ENCODE measurements at places on chromosomes 5 and 9. TPM values are rescaled to one million over a fixed set of nuclear protein-coding genes. Genes with fewer than 3 reads are reported as not detected.

The OR1Q1 gene
- total RNA-seq = not detected

The DAB2IP gene
- 48.3 TPM for total RNA-seq

The FCN2 gene
- not detected for total RNA-seq

DNA sequence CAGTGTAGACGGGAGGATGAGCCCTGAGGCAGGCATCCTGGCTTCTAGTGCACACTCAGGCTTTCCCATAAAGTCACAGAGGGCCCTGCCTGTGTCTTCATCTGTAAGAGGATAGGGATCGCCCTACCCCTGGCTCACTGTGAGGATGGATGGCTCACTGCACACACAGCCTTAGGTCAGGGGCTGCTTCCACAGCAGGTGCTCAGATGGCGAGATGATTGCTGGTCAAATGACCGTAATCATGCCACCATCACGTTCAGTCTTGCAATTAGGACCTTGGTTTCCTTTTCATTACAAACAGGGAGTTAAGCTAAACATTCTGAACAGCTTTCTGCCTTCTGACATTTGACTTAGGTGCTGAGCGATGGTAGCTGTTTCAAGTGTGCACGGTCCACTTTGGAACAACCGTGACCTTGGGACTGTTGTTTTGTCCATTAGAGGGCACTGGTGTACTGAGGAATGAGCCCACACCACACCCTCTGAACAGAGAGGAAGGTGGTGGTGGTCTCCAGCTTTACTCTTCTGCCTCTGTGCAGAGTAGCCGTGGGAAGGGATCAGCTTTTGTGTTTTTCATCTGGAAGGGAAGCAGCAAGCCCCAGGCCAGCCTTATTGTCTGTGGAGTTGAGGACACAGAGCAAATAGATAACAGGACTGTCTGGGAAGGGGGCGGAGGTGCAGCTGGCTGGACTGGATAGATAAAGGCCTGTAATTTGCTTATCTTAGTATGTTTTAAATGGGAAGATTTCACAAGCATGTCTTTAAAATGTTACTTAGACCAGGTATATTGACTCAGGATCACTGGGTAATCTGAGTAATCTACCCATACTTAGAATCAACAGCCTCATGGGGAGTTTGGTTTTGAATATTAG lies 183.1 kb downstream of the TRIO start:
- H3K4me1 ChIP-seq = peaks cover 4% of the 10 kb centered on the region
- no peak overlapping the region for H3K27ac ChIP-seq
- H3K4me3 ChIP-seq = no peak overlapping the region
- H3K27me3 ChIP-seq = no peaks in the 10 kb centered on the region
- H3K36me3 ChIP-seq = peaks cover 15% of the 10 kb centered on the region

DNA sequence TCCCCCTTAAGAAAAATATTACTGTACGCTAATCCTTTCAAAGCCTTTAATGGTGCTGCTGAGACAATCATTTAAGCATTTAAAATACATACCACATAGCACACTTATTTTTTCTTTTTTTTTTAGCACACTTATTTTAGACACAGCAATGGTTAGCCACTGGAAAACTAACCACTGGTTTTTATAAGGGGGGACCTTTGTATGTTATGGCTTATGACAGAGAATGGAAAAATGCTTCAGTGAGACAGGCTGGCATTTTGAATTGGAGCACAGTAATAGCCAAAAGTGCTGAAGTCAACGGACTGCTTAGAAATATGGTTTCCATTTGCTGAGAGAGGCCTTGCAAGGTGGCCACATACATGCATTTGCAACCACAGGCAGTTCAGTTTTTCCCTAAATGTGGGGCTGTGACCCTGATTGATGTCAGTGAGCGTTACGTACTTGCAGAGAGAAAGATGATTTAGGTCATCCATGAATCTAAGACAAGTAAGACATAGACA lies 28.5 kb downstream of the AOPEP start:
- no peak for DNase-seq
- H3K4me1 ChIP-seq = peaks cover 11% of the 10 kb centered on the region
- H3K36me3 ChIP-seq = peaks cover 18% of the 10 kb centered on the region

DNA sequence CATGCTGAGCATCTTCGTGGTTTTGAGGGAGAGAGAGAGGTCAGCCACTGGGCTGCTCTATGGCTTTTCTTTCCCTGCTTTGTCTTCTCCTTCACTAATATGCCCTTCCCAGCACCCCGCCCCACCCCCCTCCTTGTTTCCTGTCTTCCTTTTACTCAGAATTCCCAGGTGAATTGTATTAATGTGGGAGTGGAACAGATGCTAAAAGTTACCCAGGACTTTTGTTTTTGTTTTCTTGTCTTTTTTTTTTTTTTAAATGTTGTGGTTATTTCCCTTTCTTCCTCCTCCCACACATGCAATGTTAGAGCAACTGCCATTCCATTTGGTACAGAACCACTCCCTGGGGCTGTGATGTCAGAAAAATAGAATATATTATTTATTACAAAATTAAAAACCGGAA lies 442.7 kb upstream of the CD180 start:
- no peak overlapping the region for H3K27ac ChIP-seq
- no peaks in the 10 kb centered on the region for H3K27me3 ChIP-seq
- H3K4me1 ChIP-seq = peaks cover 10% of the 10 kb centered on the region
- H3K4me3 ChIP-seq = no peak overlapping the region
- H3K36me3 ChIP-seq = peaks cover 3% of the 10 kb centered on the region

DNA sequence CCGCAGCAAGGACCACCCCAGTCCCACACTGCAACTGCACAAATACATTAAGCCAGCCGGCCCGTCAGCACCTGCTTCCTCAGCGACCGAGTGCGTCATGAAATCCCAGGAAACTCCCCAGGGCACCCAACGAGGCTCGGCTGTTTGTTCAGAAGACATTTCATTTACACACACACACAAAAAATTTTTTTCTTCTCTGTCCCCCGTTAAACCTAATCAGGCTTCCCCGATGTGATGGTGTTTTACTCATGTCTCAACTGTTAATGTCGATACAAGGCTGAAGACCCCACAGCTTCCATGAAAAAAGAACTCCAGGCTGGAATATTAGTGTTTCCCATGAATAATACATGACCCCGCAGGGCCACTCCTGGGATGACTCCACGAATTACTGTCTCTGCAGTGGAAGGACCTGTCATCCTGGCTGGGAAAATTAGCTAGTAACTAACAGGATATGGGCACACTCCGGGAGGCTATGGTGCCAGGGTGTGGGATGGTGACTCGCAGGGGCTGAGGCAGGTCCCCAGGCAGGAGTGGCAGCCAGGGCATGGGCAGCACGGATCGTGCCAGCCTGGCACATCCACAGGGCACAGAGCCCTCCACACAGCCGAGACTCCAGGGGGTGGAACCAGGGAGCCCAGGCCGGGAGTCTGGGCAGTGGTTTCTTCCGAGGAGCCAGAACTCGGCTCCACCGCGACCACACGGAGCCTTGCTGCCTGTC lies 102.4 kb downstream of the VAV2 start:
- H3K27me3 ChIP-seq = no peaks in the 10 kb centered on the region
- H3K4me1 ChIP-seq = peaks cover 69% of the 10 kb centered on the region
- H3K27ac ChIP-seq = peak overlapping the region; percentile 90

GRCh38 chr5:107812570-107813141 lies 141.9 kb upstream of the EFNA5 start:
- peaks cover 2% of the 10 kb centered on the region for H3K27me3 ChIP-seq
- H3K4me1 ChIP-seq = no peaks in the 10 kb centered on the region
- no peaks in the 10 kb centered on the region for H3K36me3 ChIP-seq

DNA sequence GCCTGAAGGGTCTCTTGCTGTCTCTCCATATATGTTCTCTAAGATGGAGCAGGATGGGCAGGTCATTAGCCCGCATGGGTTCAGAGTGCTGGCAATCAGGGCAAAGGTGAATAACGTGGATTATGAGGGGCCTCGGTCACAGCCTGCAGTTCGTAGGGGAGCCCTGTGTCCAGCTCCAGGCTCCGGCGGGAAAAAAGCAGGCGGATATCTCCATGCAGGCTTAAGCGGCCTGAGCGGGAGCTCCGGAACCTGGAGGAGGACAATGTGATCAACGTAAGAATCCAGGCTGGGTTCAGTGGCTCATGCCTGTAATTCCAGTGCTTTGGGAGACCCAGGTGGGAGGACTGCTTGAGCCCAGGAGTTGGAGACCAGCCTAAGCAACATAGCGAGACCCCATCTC lies 2.2 kb upstream of the STOML2 start:
- peaks cover 38% of the 10 kb centered on the region for H3K4me1 ChIP-seq
- peak overlapping the region; percentile 62 for H3K4me3 ChIP-seq
- H3K27ac ChIP-seq = peak overlapping the region; percentile 45
- peaks cover 5% of the 10 kb centered on the region for H3K36me3 ChIP-seq
- H3K27me3 ChIP-seq = no peaks in the 10 kb centered on the region

DNA sequence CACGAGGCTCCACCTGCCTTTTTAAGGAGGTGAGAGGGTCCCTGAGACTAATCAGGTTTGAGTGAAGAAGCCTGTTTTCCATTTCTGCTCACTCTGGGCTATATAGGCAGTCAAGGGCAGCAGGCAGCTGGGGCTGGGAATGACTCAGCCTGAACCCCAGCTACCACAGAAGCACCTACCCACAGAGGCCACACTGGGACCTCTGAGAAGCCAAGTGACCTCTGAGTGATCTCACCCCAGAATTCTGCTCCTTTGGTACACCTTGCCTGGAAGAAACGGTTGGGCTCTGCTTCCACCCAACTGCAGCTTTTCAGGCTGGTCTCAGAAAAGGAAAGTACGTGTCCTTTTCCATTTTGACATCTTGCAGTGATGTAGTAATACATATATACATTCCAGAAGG lies 6.8 kb downstream of the FAM219A start:
- H3K4me3 ChIP-seq = no peak overlapping the region
- peaks cover 7% of the 10 kb centered on the region for H3K4me1 ChIP-seq
- no peak overlapping the region for H3K27ac ChIP-seq
- H3K27me3 ChIP-seq = no peaks in the 10 kb centered on the region
- no peaks in the 10 kb centered on the region for H3K36me3 ChIP-seq
- DNase-seq = no peak

DNA sequence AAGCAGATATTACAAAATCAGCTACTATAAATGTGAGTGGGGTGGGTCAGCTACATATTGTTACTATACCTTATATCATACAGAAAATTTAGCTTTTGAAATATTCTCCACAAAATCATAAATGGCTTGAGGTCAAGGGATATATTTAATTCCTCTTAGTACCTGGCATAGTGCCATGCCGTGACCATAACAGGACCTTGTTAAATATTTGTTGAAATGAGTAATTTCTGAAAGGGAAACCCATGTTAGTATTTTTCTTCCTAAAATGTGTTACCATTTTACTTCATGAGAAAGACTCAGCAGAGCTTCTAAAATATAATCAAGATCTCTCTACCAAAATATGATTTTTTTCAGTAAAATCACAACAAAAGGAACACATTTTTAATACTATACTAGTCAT lies 14.8 kb downstream of the ATP10B start:
- H3K36me3 ChIP-seq = peaks cover 3% of the 10 kb centered on the region
- H3K4me3 ChIP-seq = no peak overlapping the region
- H3K27me3 ChIP-seq = no peaks in the 10 kb centered on the region

DNA sequence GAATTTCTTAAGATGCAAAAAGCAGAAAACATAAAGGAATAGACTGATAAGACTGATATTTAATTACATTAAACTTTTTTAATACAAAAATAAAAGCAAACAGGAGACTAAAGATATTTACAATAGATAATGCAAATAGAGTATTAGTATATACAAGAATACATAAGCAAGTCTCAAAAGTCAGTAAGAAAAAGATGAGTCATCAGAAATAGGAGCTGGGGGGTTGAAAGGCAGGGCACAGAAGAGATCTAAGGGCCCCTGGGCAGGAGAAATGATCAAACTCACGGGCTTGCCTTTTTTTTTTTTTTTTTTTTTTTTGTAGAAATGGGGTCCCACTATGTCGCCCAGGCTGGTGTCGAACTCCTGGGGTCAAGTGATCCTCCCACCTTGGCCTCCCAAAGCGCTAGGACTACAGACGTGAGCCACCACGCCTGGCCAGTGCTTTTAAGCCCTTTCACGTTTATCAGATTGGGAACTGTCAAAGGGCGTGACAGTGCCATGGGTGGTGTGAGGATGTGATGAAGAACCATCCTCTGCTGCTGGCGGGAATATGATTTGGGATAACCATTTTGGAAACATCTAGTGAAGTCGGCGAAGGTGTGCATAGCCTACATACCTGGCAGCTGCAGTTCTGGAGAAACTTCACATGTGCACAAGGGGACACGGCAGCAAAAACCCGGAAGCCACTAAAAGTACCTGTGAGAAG lies 126.1 kb downstream of the CACNA1B start:
- H3K27me3 ChIP-seq = no peaks in the 10 kb centered on the region
- DNase-seq = no peak
- no peaks in the 10 kb centered on the region for H3K36me3 ChIP-seq
- H3K27ac ChIP-seq = no peak overlapping the region
- H3K4me1 ChIP-seq = no peaks in the 10 kb centered on the region
- H3K4me3 ChIP-seq = no peak overlapping the region

- no peak for DNase-seq
- no peak overlapping the region for H3K4me3 ChIP-seq
- peaks cover 3% of the 10 kb centered on the region for H3K36me3 ChIP-seq
- H3K27me3 ChIP-seq = no peaks in the 10 kb centered on the region
- H3K4me1 ChIP-seq = peaks cover 23% of the 10 kb centered on the region
Observed at GRCh38 chr9:125608489-125609224, 98.4 kb downstream of the MAPKAP1 start.

DNA sequence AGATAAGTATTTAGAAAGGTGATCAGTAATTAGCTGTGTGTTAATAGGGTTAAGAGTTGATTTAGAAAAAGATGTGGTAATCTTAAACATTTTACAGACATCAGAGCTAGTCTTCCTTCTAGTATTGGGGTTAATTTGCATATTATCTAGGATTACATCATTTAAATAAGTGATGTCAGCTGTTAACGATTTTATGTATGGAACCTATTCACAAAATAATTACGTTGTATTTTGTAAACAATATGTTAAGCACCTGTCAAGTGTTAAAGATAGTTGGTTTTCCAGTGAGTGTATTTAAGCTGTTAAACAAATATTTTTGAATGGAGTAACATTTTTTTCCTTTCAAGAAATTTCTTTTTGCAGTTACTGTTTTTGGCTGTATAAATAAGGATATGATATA lies 2.2 kb downstream of the DCP2 start:
- H3K27me3 ChIP-seq = no peaks in the 10 kb centered on the region
- peaks cover 51% of the 10 kb centered on the region for H3K4me1 ChIP-seq
- peak overlapping the region; percentile 97 for H3K4me3 ChIP-seq

DNA sequence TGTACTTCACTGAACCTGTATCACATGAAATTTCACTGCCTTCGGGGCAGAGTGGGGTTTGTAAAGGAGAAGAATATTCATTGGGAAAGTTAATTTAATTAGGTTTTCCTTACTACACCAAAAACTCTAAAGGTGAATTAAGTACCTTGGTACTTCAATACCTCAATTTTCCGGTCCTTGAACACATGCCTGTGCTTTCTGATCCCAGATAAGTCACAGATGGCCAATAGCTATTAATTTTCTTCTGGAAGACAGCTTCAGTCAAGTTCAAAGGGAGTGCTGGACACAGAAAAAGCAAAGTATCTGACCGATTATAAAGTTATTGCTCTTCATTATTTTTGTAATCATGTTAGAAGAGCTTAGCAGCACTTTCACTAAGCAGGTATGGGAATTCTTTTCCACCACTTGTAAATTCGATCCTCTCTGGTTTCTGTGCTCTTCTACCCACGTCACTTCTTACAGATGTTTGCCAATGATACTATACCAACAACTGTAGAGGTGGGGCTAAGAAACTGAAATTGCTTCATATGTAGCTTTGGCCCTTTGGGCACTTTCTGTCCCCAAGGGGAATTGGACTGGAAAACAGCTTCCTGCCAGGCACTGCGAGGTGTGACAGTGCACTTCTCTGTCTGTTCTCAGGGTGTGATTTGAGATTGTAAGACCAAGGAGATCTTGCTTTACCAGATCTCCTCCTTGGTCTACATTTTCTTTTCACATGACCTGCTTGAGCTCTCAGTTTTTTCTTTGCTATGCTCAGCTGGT lies 164.0 kb downstream of the CCDC192 start:
- no peaks in the 10 kb centered on the region for H3K27me3 ChIP-seq
- H3K4me1 ChIP-seq = peaks cover 13% of the 10 kb centered on the region
- no peak overlapping the region for H3K4me3 ChIP-seq
- H3K36me3 ChIP-seq = no peaks in the 10 kb centered on the region
- DNase-seq = no peak

Data from neural crest cell (in vitro differentiated cells).